Stimulated activated CD8-positive, alpha-beta memory T cell treated with anti-CD3 and anti-CD28 coated beads, Interleukin-12 subunit alpha, Interleukin-12 subunit beta, amount 100 ng/mL, for 1 hour (primary cell): ENCODE measurements at places on chromosomes 4 and X.

GRCh38 chr4:147768113-147768512 is 36.2 kb downstream of the ARHGAP10 start:
- no peak for DNase-seq

GRCh38 chr4:118974758-118975157 is 86.1 kb downstream of the SYNPO2 start:
- DNase-seq, result no peak

GRCh38 chr4:76458825-76459224 is 23.8 kb downstream of the SHROOM3 start:
- no peak for DNase-seq

- no peak for DNase-seq
These were observed 34.7 kb upstream of the LGI2 start for GRCh38 chr4:25065431-25065858.

DNA sequence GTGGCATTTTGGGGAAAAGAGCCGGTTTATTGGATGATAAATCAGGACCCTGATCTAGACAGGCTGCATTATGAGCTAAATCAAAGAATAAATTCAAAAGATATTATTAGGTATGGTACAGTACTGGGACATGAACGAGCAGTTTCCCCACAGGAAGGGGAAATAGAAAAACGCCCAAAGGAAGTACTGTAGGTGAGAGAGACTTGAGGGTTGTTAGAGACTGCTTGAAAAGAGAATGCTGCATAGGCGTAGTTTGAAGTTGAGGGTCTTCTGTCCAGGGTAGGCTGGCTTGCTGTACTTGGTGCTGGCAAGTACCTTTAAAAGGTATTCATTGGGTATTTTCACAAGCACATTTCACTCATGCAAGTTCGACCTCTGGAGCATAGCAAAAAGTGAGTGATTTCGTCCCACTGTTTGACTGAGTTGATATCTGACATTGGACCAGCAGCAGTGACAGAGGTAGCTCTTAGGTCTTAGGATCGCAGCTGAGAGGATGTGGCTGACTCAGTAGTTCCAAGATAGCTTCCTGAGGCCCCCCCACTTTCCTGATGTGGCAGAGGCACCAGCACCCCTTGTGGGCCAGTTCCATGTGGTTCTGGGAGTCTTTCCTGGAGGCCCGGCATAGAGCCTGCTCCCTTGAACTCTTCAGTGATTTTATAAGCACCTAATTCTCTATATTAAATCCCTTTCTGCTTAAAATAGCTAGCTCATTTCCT is 64.3 kb downstream of the TMEM131L start:
- no peak for DNase-seq
